Urinary bladder (tissue), 4 donors: ENCODE measurements at places on chromosomes 6 and 20. TPM values are rescaled to one million over a fixed set of nuclear protein-coding genes. Genes with fewer than 3 reads are reported as not detected.

PTCRA gene
- not detected for polyA plus RNA-seq

RANBP9 gene
- polyA plus RNA-seq, result 26.8 TPM

NOTCH4 gene
- 27.6 TPM for polyA plus RNA-seq

CEBPB gene
- 76.6 TPM for polyA plus RNA-seq

SPTLC3 gene
- 3.1 TPM for polyA plus RNA-seq

IL17F gene
- polyA plus RNA-seq, result not detected

FAM83B gene
- polyA plus RNA-seq, result 0.72 TPM

TRIM31 gene
- polyA plus RNA-seq, result 9.6 TPM

MYL9 gene
- 3,492 TPM for polyA plus RNA-seq

LIN28B gene
- polyA plus RNA-seq, result not detected

PIM1 gene
- polyA plus RNA-seq, result 55.8 TPM

GLP1R gene
- 0.05 TPM for polyA plus RNA-seq

FILIP1 gene
- polyA plus RNA-seq, result 25.5 TPM

ADGRF5 gene
- 16.2 TPM for polyA plus RNA-seq

CCN6 gene
- not detected for polyA plus RNA-seq

TRAPPC3L gene
- polyA plus RNA-seq, result 0.05 TPM

MAP7 gene
- polyA plus RNA-seq, result 3.3 TPM

MOG gene
- not detected for polyA plus RNA-seq

CCN5 gene
- polyA plus RNA-seq, result 20.8 TPM

TAGAP gene
- polyA plus RNA-seq, result 3.5 TPM

TRIM10 gene
- polyA plus RNA-seq, result not detected

BTN1A1 gene
- not detected for polyA plus RNA-seq

MMUT gene
- polyA plus RNA-seq, result 21.5 TPM

PI16 gene
- 107 TPM for polyA plus RNA-seq

TCF15 gene
- polyA plus RNA-seq, result 0.65 TPM

DAAM2 gene
- 25.9 TPM for polyA plus RNA-seq

LRRC1 gene
- 8.3 TPM for polyA plus RNA-seq
